NCI-H446 (cell line): ENCODE measurements at places on chromosomes 7 and 10.

GRCh38 chr7:137484326-137484725 lies 140.8 kb upstream of the PTN start:
- DNase-seq, result no peak

DNA sequence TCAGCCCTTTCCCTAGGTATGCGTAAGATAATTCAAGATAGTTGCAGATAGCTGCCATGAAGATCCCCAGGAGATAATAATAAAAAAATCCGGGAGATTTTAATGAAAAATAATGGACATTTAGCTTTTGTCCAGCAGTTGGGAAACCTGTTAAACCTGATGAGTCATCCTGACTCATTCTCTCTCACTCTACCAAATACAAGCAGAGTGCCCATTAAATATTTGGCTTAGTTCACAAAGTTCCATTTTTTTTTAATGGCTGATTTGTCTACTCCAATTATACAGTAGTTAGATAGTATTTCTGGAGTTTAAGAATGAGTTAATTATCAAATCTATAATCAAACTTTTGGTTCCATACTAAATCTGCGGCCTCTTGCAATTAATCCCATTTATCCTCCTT lies 2.1 kb upstream of the SHTN1 start:
- DNase-seq, result no peak

DNA sequence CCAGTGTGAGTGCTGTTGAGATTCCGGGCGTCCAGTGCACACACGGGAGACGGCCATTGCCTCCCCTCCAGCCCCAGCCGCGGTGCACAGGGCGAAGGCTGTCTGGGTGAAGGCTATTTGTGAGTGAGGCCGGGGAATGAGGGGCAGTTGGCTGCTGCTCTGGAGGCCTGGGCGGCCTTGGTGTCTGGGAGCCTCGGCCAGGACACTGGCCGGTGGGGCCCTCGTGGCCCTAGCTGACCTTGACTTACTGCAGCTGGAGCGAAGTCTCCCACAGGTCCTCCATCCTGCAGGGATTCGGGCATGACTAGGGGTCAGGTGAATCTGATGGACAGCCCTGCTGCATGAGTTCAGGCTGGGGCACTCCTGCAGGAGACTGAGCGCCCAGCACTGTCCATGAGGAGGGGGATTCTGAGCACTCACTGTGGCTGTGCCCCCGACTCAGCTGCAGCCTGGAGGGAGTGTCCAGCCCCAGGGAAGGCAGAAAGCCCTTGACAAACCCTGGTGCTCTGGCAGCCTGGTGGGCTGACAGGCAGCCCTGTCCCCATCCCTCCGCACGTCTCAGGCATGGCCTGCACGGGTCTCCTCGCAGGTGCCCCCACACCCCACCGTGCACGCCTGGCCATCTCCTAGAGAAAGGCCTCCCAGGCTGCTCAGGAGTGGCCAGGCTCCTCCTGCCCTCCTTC lies 52.7 kb upstream of the FAM20C start:
- no peak for DNase-seq

GRCh38 chr10:109007514-109007913 lies 915.8 kb downstream of the XPNPEP1 start:
- DNase-seq, result no peak

DNA sequence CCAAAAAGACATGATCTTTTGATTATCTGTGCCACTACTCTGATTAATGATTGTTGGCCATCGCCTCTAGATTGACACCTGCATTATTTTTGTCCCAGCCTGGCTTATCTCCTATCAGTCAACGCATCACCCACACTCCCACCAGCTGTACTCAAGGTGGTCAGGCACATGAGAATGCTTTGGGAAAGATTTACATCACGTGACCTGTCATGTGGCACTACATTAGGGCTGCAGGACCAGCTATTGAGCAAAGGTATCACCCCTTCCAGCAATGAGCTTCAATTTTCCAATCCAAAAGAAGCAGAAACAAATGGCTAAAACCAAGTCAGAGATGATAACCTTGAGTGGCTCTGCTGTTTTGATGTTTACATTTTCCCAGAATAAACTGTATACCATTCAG lies 204.3 kb downstream of the PLXNA4 start:
- no peak for DNase-seq

DNA sequence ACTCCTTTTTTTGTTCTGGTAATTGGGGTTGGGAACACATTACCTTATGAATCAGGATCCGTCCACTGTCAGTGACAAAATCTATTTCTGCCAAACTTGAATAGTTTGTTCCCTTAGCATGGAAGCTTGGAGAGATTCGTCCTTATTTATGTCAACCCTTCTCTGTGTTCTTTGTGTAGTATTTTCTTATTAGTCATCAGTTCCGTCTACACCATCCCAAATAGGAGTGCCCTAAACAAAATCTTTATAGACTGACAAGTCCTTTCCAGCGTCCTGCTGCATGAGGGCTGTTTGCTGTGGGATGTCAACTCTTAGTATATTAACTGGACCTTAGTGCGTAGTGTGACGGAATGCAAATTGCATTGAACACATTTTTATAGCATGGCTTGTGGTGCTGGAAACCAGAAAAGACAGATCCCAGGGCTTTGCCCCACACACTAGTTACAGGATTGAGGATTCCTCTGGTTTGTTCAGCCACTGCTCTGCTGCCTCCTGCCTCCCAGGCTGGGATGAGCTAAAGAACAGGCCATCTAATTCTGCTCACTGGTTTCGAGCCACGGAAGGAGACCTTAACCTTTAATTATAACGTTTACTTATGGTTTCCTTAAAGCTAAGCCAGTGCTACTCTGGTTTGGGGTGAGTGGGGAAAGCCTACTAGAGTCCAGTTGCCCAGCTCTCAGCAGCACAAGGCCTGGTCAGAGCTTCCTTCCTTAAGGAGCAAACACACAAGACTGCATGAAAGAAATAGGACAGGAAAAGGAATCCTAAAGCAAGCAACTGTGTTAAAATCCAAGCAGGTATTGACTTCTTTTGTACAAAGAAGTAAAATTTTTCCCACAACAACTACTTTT lies 194.4 kb downstream of the CCSER2 start:
- DNase-seq, result no peak

GRCh38 chr10:88071879-88072278 lies 208.5 kb downstream of the PTEN start:
- no peak for DNase-seq
